ENCODE measurements at places on chromosomes 5 and 9.

DNA sequence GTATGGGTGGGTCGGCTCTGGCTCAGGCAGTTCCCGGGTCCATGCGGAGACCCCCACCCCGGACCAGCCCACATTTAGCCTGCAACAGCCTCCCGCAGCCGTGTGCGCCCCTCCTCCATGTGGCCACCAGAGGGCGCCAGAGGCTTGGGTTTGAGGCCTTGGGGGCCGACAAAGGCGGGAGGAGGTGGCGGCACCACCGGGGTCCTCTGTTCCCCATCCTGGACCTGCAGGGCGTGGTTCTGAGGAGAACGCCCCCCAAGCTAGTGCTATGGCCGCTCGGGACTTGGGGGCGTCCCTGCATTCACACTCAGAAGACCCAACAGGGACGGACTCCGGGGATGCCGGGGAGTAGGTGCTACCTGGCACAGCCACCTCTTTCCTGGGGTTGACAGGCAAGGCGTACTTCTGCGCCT lies 16.5 kb downstream of the ASS1 start:
- DNase-seq = peak; percentile 80

- DNase-seq = no peak
Observed at GRCh38 chr5:37501152-37501551, 122.0 kb downstream of the WDR70 start.

- peak; percentile 63 for DNase-seq
Observed at GRCh38 chr9:113349445-113350094, at the start of gene BSPRY. Gene BSPRY (plus strand): TSS chr9:113349541. CDS start chr9:113349580, 39 bp downstream.

DNA sequence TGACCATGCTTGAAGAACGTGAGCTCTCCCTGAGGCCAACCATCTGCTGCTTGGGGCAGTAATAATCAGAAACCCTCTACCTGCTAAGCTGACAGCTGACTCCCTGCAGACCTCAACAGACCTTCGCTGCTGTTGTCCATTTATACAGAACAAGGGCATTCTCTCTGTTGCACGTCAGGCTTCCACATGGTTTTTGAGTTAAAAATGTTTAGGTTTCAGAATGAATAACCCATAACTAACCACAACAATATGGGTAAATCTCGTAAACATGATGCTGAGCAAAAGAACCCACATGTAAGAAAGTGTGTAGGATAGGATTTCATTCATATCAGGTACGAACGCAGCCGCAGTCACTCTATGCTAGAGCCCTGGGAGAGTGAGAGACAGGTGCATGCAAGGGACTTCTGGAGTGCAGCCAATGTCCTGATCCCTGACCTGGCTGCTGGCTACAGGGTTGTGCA lies 348.5 kb downstream of the MED10 start:
- no peak for DNase-seq

DNA sequence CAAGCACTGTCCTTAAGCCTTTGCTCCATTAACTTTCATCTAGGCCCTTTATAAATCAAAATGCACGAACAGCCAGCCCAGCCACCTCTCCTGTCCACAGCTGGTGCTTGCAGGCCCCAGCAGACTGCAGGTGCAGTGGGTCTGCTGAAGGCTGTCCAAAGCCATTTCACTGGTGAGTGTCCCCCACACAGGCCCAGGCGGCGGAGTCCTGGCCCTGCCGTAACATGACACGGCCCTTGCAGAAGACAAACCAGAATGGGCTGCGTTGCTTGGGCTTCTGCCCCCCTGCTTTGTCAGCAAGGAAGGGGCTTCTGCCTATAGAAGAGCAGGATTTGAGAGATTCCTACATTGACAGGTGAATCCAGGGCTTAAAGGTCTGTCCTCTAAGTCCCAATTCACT lies 188.6 kb downstream of the NR3C1 start:
- DNase-seq = no peak

DNA sequence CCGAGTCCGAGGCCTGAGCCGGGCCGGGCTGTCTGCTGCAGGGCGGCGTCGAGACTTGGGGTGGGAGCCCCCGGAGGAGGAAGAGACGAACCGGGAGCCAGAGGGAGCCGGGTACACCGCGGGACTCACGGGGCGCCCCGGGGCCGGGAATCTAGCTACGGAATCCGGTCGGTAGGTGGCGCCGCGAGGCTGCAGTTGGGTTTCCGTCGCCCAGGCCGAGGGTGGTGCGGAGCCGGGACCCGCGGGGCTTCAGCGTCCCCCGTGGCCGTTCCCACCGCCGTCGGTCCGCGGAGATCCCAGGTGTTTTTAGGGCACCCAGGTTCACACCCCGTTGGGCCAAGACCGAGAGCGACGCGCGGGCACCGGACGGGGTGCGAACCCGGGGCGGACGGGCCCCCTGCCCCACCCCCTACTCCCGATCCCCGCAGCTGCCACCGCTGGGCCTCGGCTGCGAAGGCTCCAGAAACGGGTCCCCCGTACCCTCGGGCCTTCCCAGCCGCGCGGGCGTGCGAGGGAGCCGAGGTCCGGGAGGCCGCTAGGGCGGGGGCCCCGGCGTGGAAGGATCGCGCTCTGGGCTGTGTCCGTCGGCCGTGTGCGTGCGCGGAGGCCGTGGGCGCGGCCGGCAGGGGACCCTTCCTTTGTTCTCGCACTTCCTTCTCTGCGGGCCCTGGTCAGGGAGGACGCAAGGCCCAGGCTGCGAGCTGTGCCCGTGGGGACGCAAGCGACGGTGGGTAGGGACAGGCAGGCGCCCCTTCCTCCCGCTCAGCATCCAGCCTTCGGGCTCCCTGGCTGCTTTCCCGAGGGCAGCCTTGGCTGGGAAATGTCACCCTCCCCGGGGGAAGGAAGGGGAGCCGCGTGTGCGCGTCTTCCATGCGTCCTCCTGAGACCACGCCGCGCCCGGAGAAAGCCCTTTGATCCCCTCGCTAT lies 146.6 kb downstream of the GAPVD1 start:
- DNase-seq = peak; percentile 81

- DNase-seq = peak; percentile 38
Observed at GRCh38 chr9:126704157-126704891, 90.6 kb downstream of the LMX1B start.

DNA sequence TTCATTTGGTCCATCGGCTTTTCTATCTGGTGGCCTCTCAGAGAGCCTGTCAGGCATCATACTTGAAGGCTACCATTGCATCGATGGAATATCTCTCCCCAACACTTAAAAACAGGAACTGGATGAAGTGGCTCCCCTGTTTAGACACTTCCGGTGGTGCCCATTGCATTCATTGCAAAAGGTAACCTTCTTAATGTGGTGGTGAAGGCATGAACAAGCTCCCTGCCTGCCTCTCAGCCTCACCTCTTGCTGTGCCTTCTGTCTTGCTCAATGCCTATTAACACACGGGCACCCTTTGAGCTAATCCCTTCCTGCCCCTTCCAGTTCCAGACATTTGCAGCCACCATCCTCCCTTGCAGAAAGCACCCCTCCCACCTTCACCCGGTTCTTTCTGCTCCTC lies 233.1 kb upstream of the MSX2 start:
- DNase-seq = no peak

DNA sequence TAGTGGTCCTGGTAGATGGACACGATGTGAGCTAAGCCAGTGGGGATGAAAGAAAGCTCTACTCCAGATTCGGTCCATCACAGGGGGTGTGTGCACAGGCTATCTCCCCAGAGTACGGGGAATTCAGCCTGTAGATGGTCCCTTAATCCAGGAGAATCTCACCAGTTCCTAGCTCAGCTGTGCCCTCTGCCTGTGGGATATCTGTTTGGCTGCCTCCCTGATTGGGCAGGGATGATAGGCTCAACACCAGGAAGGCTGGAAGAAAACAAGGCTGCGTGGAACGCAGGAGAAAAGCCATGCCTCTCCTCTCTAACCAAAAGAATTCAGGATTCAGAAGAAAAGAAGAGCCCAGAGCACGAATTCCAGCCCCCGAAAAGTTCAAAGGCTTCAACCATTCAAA lies 40.9 kb downstream of the VLDLR start:
- DNase-seq = no peak

DNA sequence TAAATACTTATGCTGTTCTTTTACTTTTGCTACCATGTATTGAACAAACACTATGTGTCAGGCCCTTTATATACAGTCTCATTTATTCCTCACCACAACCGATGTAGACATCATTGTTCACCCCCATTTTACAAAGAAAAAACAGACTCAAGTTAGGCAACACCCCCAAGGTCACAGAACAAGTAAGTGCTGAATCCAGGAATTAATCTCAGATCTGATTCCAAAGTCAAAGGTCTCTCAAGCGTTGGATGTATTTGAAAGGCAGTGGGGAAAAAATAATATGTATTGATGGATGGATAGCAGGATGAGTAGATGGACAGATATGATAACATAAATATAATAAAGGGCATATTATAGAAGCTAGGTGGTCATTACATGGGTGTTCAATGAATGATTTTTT lies 85.1 kb upstream of the VLDLR start:
- DNase-seq = no peak

- DNase-seq = no peak
Observed at GRCh38 chr5:7925961-7926695, 57.2 kb downstream of the MTRR start.

- peak; percentile 69 for DNase-seq
Observed at GRCh38 chr5:54229041-54229780, 81.2 kb downstream of the ARL15 start.

- DNase-seq = no peak
Observed at GRCh38 chr5:141657937-141658545, 6.8 kb upstream of the FCHSD1 start.

DNA sequence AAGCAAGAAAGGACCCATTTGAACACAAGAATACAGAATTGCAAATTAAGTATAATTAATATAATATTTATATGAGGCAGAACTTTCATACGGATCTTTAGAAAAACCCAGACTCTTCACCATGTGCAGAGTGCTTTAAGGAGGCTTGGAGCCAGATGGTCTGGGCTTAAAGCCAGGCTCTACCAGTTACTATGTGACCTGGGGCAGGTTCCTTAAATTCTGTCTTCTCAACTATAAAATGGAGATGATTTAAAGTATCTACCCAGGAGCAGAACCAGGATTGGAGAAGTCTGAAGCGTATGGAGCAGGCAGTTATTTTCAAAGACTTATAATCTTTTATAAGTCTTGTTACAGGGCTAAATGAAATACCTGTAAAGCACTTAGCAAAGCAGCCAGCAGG lies 202.1 kb downstream of the TSSK1B start:
- no peak for DNase-seq

DNA sequence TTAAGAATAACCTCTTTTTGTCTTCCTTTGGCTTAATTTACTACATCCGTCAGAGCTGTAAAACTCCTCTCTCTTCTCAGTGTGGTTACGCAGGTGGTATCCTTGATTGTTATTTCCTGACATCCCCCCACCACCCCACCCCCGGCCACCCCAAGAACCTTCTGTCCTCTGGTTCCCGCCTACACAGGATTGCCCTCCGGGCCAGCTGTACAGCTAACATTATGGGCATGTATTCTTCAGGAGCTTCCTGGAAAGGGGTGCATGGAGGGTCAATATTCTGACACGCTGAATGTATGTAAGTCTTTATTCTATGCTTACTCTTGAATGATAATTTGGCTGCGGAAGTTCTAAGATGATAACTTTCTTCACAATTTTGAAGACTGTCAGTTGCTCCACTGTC lies 13.0 kb upstream of the ANP32B start:
- no peak for DNase-seq

GRCh38 chr5:110008131-110008530 lies 318.4 kb downstream of the MAN2A1 start:
- no peak for DNase-seq

- no peak for DNase-seq
Observed at GRCh38 chr9:37082214-37082765, 38.1 kb upstream of the ZCCHC7 start.

DNA sequence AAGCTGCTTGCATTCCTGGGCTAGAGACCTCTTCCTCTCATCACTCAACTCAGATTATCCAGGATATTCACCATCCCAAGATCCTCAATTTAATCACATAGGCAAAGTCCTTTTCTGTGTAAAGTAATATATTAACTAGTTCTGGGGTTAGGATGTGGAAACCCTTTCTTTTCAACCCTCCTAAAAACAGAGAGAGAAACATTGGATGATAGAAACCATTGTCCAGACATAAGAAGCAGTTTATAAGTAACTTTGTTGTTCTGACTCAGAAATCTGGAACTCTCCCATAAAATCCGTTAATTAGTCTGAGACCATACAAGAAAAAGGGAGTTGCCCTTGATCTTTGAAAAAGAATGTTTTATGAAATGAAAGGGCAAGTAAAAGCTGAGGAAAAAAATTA lies 817.1 kb upstream of the CDH9 start:
- DNase-seq = no peak

DNA sequence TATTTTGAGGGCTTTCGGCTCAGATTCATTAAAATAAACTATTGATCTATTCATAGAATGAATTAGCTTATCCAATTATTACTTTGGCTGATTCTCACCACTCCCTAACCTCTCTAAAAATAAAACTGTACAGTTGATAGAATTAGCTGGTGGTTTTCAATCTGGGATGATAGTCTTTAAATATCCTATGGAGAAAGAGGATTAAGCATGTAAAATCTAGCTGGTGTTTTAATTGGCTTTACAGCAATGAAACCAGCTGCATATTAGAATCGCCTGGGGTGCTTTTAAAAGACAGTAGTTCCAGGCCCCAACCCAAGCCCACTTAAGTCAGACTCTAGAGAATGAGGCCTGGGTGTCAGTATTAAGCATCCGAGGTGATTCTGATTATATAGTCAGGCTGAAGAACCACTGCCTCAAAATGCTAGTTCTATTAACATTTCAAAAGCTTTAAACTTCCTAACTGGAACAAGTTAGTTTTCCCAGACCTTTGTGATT lies 95.1 kb downstream of the MAP1B start:
- no peak for DNase-seq

- no peak for DNase-seq
Observed at GRCh38 chr9:96172797-96173196, 129.2 kb downstream of the HSD17B3 start.

DNA sequence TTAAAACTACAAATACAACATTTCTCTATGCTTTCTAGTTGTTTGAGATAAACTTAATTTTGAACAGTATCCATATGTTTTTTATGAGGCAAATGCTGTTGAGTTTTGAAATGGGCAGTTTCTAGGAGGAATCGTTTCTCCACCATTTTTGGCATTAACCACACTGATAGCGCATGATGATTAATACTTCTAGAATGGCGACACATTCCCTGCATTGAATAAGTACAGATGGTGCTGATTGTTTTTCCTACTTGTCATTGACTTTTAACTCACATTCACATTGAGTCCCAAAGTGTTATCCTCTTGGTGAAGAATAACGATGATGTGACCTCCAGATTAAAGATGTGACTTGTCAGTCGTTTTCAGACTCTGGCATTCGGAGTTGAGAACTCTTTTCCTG lies 6.5 kb upstream of the CCDC192 start:
- no peak for DNase-seq

- DNase-seq = no peak
Observed at GRCh38 chr9:128870128-128870940, 11.4 kb downstream of the KYAT1 start.

DNA sequence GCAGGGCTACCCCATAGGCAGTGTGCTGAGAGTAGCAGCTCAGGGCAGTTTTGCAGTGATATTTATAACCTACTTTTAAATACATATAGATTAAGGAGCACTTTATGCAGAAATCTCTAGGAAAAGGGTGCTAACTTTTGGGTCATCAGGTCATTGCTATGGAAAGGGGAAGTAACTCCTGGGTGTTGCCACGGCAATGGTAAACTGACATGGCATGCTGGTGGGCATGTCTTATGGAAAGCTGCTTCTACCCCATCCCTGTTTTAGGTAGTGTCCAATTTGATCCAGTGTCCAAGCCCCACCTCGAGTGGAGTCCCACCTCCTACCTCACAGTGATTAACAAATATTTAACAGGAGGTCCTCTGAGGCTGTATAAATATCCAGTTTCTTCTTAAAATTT lies 56.8 kb upstream of the XPA start:
- no peak for DNase-seq

GRCh38 chr5:138274189-138274853 lies at the start of gene GFRA3:
Gene GFRA3 (minus strand): TSS chr5:138274621. CDS start chr5:138274424, 197 bp downstream.
- DNase-seq = no peak

GRCh38 chr5:180127682-180128670 lies 56.4 kb upstream of the RNF130 start:
- DNase-seq = no peak

Data from activated CD4-positive, alpha-beta T cell treated with anti-CD3 and anti-CD28 coated beads, Interleukin-2, Interleukin-6, amounts not matched to agents 100 ng/mL and 50 ng/mL, durations not matched to agents 16 hours and 8 hours (primary cell).